ENCODE measurements at places on chromosomes 13 and 19. TPM values are rescaled to one million over a fixed set of nuclear protein-coding genes. Genes with fewer than 3 reads are reported as not detected.

Gene AXL
- total RNA-seq: 44.1 TPM

Gene PGPEP1
- 28.4 TPM for total RNA-seq

Gene ACP7
- not detected for total RNA-seq

Gene SPRED3
- total RNA-seq: 1.3 TPM

Gene CCDC61
- total RNA-seq: 13.7 TPM

Gene NLRP9
- total RNA-seq: not detected

Gene ZNF529
- total RNA-seq: 41.9 TPM

Gene NUFIP1
- total RNA-seq: 4.5 TPM

Gene ZNF134
- total RNA-seq: 25.2 TPM
